ENCODE measurements at places on chromosomes 2 and 18.
A peak's percentile ranks its signal among the peaks of the same experiment; 100 is the strongest.

- no peak for ATAC-seq
Observed at GRCh38 chr18:5469340-5469739, 74.5 kb downstream of the EPB41L3 start.

GRCh38 chr2:47129191-47129706 is 25.9 kb downstream of the STPG4 start:
- no peak for ATAC-seq

GRCh38 chr2:142688856-142689605 is 188.4 kb upstream of the KYNU start:
- ATAC-seq, result no peak

- ATAC-seq, result no peak
Observed at GRCh38 chr18:68608851-68609490, 105.9 kb downstream of the TMX3 start.

DNA sequence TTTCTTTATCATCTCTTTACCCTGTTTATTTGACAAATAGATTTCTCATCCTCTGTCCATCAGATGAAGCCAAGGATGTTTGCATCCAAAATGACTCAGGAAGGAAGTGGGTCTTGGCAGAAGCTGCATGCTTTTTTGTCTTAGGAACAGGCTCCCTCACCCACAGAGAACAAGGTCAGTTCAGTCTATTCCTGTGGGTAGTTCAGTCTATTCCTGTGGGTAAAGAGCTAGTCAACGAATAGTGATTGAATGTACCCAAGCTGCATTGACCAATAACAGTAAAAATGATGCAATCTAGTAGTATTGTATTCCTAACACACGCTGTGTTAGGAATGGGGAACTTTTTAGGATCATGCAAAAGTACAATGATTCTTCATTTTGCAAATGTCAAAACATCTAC is 290.8 kb upstream of the TANK start:
- ATAC-seq, result no peak

- ATAC-seq, result peak; percentile 36
Observed at GRCh38 chr2:7480431-7480830, 563.2 kb downstream of the RNF144A start.

DNA sequence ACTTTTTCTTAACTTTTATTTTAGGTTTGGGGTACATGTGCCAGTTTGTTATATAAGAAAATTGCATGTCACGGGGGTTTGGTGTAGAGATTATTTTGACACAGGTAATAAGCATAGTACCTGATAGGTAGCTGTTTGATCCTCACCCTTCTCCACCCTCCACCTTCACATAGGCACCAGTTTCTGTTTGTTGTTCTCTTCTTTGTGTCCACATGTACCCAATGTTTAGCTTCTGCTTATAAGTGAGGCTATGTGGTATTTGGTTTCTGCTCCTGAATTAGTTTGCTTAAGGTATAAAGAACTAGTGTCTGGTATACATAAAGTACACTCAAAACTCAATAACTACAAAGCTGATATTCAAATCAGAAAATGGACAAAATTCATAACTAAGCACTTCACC is 654.6 kb upstream of the LINC00305 start:
- ATAC-seq, result no peak

DNA sequence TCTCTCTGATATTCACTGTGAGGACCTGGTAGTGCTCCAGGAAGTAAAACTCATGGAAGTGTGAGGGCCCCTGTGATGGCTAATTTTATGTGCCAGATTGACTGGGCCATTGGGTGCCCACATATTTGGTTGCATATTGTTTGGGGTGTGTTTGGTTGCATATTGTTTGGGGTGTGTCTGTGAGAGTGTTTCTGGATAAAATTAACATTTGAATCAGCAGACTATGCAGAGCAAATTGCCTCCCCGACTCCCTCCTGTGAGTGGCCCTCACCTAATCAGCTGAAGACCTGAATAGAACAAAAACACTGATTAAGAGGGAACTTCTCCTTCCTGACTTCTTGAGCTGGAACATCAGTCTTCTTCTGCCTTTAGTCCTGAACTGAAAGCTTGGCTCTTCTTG is 173.3 kb upstream of the LINC00305 start:
- ATAC-seq, result no peak

GRCh38 chr2:104474716-104475115 is 379.2 kb upstream of the POU3F3 start:
- no peak for ATAC-seq

DNA sequence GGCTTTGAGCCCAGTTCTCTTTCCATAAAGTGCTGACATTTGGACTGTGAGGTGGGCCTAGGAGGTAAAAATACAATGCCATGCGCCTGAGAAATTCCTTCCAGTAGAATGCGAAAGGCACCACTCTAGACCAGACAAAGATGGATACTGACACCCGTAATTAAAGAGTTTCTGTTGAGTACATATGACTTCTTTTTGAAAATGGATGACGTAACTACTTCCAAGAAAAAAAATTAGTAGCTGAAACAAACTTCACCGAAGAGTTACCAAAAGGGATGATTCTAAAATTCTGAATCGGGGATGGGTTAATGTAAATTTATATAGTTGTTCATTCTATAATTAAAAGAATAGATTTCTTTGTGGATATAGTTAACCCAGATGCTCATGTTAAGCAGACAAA is 146.8 kb downstream of the ALK start:
- no peak for ATAC-seq

- ATAC-seq, result no peak
Observed at GRCh38 chr2:235235977-235236767, 257.7 kb upstream of the AGAP1 start.

DNA sequence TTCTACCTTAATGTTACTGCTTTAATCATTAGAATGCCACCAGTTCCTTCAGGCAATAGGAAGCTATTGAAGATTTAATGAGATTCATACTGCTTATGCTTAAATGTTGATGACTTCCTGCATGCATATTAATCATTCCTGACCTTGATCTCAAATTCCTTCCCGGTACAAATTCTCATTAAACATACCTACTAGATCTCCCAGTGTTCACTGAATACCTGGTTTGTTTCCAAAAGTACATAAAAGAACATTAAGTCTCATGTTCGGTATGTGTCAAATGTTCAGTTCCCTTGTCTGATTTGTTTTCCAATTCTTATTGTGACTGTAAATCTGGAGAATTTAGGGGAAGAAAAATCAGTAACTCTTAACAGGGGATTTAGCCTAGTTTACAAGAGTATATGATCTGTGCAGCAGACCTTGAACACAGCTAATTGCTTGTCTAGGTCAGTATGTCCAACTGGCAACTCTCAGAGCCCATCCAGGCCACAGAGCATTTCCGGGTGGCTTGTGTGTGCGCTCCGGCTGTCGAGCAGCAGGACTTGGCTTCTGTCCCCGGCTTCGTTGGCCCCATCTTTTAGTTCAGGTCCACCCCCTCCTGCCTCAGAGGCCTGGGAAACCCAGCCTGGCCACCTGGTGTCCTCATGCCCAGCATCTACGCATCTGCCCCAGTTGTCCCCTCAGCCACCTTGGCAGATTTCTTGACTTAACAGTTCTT is 13.1 kb downstream of the METAP1D start:
- ATAC-seq, result no peak

DNA sequence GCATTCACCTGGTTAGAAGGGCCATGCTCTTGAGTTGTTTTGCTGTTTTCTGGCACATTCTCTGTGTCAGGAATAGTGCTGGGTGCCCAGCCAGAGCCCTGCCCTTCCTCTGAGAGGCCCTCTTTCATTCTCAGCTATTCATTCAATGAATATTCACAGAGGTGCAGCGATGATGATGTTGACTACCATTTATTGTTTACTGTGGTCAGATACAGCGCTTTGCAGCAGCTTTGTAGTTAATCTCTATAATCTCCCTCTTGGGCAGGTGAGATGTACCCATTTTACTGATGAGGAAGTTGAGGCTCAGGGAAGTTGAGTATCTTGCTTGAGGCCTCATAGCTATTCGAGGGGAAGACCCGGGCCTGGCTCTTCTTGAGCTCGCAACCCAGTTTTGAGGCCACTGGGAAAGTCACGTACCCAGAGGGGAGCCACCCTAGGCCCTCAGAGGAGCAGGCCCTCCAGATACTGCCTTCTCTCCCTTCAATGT is 9.9 kb downstream of the INHBB start:
- no peak for ATAC-seq

DNA sequence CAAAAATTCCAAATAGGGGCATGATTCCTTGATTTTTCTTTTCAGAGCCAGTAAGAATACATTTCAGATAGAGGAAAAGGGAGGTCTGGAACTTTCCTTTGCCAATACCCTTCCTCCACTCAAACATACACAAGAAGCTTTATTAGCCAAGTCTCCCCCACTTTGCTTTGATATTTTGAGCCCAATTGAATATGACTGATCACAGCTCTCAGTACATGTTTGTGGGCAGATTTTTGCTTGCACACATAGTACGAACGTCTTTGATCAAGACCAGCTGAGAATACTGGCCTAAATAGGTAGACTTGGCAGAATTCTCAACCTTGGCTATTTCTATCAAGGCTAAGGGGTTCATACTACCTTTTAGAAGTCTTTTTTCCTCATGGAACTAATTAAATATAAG is 148.8 kb upstream of the PGAP1 start:
- ATAC-seq, result no peak

GRCh38 chr2:47688561-47688960 is 94.4 kb upstream of the MSH6 start:
- no peak for ATAC-seq

GRCh38 chr18:3481696-3482210 is 31.8 kb downstream of the TGIF1 start:
- ATAC-seq, result no peak

DNA sequence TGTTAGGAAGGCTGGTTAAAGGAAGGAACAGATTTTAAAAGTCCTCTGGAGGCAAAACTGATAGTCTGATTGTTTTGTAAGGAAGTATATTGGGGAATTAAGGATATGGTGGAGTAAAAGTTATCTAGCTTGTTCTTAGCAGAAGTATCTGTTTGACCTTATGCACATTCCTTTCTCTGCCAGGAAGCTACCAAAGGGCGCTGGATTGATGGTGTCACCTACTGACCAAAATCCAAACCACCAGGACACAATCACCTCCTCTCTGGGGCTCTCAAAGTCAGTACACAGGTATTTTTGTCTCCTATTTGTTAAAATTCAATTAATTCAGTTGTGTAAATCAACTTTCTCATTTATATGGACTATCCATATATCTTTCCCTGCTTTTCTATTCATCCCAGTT is 484.5 kb downstream of the NUP35 start:
- no peak for ATAC-seq

DNA sequence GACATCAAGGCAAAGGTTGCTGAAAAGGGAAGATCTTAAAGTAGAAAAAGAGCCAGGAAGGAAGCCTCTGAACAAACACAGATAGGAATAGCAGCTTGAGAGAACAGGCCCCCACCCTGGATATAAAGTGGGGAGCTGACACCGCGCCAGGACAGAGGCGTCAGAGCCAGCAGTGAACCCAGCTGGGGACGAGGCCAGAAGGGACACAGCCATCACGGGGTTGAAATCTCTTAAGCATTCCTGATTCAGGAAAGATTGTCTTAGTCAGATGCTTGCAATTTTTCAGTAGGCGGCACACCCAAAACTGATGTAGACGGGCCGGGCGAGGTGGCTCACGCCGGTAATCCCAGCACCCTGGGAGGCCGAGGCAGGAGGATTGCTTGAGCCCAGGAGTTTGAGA is 93.8 kb upstream of the PHLPP1 start:
- ATAC-seq, result no peak

- no peak for ATAC-seq
Observed at GRCh38 chr18:47737198-47737830, 193.1 kb downstream of the SMAD2 start.

- ATAC-seq, result peak; percentile 27
Observed at GRCh38 chr2:226902041-226902966, 66.5 kb downstream of the RHBDD1 start.

DNA sequence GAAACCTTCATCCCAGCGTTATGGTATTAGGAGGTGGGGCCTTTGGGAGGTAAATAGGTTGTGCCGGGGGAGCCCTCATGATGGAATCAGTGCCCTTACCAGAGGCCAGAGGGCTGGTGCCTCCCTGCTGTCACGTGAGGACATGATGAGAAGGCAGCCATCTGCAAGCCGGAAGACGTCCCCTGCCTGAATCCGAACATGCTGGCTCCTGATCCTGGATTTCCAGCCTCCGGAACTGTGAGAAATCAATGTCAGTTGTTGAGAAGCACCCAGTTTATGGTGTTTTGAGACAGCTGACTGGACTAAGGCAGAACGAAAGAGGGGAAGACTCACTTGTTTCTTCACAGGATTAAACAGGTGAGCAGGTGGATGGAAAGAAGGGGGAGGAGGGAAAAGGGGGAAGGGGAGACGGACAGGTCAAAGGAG is 13.0 kb upstream of the KLF11 start:
- ATAC-seq, result no peak

DNA sequence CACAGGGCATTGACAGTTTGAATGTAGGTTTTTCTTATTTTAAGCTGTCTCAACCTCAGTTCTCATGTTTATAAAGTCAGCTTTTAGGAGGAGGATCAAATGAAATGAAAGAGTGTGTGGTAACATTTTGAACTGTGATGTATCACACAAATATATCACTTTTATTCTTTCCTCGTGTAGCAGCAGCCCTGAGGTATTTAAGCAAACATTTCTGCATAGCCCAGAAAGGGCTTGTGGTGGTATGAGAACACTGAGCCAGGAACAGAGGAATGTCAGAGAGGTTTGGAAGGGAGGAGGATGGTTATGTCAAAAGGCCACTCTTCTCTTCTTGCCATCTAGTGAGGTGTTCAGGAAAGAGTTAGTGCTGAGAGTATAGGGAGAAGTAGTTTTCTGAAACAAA is 150.2 kb downstream of the PARD3B start:
- no peak for ATAC-seq

DNA sequence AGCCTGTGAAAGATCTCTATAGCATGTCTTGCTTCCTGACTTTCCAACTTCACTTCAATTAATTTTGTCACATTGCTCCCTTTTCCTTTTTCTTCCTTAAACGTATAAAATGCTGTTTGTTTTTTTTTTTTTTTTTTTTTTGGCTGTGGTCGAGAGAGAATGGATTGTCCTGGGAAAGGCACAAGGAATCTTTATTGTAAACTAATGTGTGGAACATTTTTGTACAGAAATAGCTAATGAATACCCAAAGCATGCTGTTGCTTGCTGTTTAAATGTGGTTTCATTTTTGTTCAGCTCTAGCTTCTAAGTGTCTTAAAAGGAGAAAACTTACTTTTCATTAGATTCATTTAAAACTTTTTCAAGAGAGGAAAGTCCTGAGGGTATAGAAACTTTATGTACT is 105.5 kb downstream of the GPD2 start:
- ATAC-seq, result no peak

DNA sequence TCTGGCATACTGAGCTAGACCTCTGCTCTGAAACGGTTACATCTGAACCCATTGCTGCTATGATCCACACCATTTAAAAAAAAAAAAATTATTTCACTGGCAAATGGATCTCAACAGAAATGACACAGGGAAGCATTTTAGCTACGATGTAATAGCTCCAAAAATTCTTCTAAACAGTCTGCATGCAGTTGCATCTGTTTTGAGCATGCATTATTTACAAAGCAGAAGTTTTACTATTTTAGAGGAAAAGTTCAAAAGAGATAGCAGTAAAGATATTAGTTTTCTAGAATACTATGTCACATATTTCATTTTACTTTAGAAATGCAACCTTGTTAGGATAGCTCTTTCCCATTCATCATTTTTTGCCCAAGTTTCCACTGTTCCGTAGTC is 265.7 kb downstream of the MEIS1 start:
- no peak for ATAC-seq
